ENCODE measurements at places on chromosomes 11 and 22.

- DNase-seq = no peak
These were observed at the start of gene MIOX for GRCh38 chr22:50486561-50487289. Gene MIOX, plus strand, starts transcription at chr22:50486859. Its CDS starts 39 bp downstream, at chr22:50486898.

- no peak for DNase-seq
These were observed 203.8 kb downstream of the DLG2 start for GRCh38 chr11:85423316-85423715.

GRCh38 chr22:21816787-21817496, 50.5 kb downstream of the MAPK1 start:
- peak; percentile 18 for DNase-seq

DNA sequence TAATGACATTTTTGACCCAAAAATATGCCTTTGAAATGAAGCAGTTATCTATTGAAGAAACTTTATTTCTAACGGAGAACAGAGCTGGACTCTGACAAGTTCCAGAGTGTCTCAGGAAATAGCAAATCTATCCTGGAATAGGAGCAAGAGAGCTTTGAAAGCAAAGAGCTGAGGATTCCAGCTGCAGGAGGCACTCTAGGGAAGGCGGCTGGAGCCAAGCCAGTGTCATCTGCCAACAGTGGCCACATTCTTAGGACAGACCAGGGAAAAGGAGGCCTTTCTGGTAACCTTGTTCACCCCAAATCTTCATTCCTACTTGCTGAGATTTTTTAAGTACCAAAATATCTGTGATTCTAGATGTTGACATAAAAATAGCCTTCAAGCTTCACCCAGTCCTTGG, 493.5 kb upstream of the B3GAT1 start:
- no peak for DNase-seq

- peak; percentile 38 for DNase-seq
These were observed 101.0 kb downstream of the PDE2A start for GRCh38 chr11:72573072-72573854.

- DNase-seq = no peak
These were observed 831.6 kb downstream of the KCNA4 start for GRCh38 chr11:29184939-29185890.

DNA sequence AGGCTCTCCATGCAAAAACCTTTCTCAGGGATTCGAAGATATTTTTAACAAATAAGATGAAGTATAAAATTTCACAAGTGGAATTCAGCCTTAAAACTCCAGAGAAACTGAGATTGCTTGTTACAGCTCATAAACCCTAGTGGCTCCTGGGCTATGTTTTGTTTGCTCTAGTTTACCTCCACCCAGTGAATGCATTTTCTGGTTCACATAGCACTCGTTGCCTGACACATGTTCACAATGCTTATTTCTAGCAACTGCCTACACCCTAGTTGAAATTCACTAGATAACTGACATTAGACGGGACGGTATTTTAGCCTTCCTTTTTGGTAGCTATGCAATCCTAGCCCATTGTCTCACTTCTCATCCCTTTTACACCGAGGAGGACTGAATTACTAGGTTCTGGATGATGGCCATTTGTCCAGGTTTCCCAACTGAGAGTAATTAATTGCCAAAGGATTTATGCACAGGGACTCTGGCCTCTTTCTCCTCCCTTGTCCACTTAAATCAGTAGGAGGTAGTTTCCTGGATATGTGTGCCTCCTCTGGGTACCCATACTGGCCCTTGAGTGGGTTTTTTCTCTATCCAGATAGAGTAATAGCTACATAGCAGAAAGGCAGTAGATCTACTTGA, 951.6 kb downstream of the DLG2 start:
- DNase-seq = no peak

DNA sequence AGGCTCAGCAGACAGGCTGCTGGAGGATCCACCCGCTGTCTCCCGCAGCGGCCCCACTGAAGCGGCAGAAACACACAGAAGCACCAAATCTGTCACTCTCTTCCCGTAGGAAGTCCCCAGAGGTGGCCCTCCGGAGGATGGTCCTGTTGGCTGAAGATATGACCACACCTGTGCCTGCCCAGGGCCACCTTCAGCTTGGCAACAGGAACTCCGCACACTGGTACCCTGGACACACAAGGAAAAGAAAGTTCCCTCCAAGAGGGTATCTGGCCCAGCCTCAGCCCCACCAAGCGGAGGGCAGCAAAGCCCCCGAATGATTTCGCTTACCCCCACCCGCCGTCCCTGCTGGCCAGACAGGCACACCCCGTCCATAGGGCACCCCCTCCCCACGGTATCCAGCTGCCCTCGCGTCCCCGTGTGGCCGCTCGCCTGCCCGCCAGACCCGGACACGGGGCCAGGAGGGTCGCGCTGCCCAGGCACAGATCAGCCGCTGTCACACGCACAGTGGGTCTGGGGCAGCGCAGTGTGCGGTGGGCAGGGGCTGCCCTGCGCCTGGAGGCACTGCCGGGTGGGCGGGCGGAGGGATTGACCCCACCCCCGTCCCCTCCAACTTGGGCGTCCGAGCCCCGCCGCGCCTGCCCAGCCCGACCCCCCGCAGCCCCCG, 7.0 kb downstream of the RASSF7 start:
- DNase-seq = no peak

- DNase-seq = no peak
These were observed 220.1 kb downstream of the BLID start for GRCh38 chr11:121895919-121896318.

- DNase-seq = no peak
These were observed 73.3 kb downstream of the TRIM44 start for GRCh38 chr11:35735903-35736302.

- DNase-seq = no peak
These were observed 1.9 kb downstream of the TPP1 start for GRCh38 chr11:6617315-6617781.

DNA sequence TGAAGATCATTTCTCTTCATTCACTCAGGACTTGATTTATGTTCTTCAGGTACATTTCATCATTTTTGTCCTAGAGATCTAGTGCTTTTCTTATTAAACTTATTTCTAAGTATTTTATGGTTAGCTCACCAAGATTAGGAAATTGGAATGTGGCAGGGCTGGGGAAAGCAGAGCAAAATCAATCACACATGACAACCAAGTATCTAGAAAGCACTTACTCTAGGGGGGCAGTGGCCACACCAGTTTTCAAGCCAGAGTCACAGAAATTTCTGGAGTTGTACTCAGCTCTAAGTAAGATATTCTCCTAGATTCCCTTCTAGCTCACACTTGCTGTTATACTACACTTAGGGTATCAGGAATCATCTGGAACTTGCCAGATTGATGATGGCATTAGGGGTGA, 33.3 kb upstream of the MYEOV start:
- no peak for DNase-seq

- no peak for DNase-seq
These were observed 4.4 kb downstream of the APOL1 start for GRCh38 chr22:36257308-36257707.

GRCh38 chr11:2144544-2145248, 5.5 kb upstream of the IGF2 start:
- DNase-seq = no peak

DNA sequence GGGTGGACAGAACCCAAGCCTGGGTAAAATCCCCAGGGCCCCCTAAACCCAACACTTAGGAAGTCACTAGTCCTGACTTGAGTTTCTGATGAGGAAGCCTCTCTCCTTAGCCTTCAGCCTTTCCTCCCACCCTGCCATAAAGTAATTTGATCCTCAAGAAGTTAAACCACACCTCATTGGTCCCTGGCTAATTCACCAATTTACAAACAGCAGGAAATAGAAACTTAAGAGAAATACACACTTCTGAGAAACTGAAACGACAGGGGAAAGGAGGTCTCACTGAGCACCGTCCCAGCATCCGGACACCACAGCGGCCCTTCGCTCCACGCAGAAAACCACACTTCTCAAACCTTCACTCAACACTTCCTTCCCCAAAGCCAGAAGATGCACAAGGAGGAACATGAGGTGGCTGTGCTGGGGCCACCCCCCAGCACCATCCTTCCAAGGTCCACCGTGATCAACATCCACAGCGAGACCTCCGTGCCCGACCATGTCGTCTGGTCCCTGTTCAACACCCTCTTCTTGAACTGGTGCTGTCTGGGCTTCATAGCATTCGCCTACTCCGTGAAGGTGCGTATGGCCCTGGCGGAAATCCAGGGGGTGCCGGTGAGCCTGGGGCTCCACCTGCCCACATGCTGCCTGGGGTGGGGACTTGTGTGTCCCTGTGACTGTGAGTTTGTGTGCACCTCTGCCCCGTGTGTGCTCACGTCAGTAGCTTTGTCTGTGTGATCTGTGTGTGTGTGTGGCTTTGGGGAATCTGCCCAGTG, at the start of gene IFITM1:
Gene IFITM1 (plus strand): TSS at position 254 of the 767 bp plus-strand sequence. CDS start 131 bp downstream, at position 385.
- peak; percentile 72 for DNase-seq

DNA sequence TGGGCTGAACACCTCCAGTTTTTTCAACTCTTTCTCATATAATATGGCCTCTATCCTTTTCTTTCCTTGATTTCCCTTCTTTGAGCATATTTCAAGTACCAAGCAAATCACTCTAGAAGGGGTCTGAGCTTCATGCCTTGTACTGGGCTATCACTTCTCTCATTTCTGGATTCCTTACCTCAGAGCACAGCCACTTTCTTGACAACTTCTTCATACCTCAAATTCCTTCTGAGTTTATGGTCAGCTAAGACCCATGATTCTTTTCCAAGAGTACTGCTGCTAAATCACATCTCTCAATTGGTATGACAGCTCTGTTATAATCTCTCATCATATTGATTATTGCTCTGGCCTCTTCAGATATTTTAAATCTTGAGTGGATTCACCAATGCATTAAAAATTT, 224.8 kb upstream of the ZBED5 start:
- DNase-seq = no peak

DNA sequence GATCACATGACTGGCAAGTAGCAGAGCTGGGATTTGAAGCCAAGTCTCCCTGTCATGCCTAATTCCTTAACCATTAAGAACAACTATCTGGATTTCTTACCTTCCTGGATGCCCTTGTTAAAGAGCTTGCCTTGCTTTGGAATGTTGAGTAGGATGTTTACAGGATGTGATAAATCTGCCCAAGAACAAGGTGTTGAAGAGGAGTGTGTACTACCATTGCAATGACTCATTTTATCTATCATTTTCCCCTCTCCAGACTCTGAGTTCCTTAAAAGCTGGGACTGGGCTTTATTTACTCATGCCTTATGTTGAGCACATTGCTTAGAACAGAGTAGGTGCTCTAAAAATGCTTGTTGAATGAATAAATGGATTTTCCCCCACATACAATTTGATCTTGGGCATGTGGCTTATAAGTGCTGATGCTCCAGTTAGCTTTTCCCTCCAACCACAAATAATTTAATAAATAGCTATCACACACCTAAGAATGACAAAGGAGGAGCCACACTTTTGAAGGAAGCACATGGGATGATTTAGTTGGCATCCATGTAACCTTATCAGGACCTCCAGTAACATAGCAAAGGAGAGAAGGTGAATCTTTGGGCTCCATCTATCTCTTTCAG, 268.6 kb upstream of the SESN3 start:
- no peak for DNase-seq

GRCh38 chr11:26702406-26702805, 19.5 kb downstream of the SLC5A12 start:
- no peak for DNase-seq

GRCh38 chr11:62030071-62030684, 62.7 kb upstream of the FTH1 start:
- DNase-seq = no peak

GRCh38 chr11:73141031-73141308, 1.1 kb downstream of the FCHSD2 start:
- DNase-seq = peak; percentile 57

DNA sequence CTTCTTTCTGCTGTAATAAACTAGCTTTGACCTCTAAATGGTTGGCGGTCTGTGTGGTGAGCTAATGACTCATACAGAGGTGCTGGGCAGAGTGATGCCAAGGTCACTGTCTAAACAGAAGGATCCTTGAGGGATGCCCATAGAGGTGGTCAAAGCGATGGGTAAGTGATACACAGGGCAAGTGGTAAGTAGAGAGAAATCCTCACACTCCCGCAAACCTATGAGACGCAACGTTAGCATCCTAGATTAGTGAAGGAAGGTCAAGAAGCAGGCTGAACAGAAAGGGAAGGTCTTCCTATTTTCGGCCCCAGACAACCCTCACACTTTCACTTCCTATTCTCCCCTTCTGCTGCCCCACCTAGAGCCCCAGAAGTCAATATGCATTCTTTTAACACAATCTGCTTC, 65.6 kb upstream of the SESN3 start:
- no peak for DNase-seq

All from stimulated activated CD4-positive, alpha-beta T cell treated with anti-CD3 and anti-CD28 coated beads, Interleukin-15, amount 100 ng/mL, for 24 hours (primary cell).